Kasumi-1 (cell line): ENCODE measurements at places on chromosomes 3 and 15.

DNA sequence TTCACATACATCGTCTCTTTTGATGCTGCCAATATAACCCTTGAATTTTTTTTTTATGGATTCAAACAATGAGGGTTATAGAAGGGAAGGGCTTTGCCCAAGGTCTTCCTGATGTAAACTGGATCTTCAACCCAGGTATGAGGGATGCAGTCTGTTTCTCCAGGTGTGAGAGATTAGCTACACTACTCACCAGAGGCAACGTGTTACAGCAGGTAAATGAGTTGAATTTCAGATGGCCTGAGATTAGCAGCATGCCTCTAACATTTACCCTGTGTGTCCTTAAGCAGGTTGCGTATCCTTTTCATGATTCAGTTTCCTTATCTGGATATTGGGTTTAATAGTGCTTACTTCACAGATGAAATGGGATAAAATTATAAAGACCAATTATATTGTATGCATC, 1.9 kb downstream of the RTP4 start:
- DNase-seq: no peak

DNA sequence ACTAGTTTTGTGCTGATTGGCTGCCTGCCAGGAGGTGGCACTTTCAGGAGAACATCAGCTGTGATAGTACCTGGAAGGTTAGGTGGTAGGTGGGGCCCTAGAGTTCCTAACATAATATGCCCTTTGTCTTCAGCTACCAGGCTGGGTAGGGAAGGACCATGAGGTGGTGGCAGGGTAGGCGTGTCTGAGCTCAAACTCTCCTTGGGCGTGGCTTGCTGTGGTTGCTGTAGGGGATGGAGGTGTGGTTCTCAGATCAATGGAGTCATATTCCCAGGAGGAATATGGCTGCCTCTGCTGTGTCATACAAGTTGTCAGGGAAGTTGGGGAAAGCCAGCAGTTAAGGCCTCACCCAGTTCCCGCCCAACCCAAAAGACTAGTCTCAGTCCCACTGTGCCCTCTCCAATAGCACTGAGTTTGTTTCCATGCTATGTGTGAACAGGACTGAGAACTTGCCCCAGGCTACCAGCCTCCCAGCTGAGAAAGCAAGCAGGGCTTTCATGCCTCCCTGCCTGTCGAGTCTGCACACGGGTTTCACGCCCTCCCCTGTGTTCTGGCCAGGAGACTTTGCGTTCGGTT, 107.7 kb downstream of the CHCHD4 start:
- no peak for DNase-seq

- DNase-seq: peak; percentile 50
Observed at GRCh38 chr3:138137861-138138260, 5.7 kb upstream of the A4GNT start.

GRCh38 chr3:186248850-186249249, 113.2 kb downstream of the DGKG start:
- no peak for DNase-seq

- no peak for DNase-seq
Observed at GRCh38 chr3:188207941-188208515, 54.1 kb downstream of the LPP start.

GRCh38 chr3:173618703-173619102, 221.2 kb downstream of the NLGN1 start:
- no peak for DNase-seq

GRCh38 chr3:151330379-151330778, 1.0 kb upstream of the P2RY13 start:
- DNase-seq: no peak

DNA sequence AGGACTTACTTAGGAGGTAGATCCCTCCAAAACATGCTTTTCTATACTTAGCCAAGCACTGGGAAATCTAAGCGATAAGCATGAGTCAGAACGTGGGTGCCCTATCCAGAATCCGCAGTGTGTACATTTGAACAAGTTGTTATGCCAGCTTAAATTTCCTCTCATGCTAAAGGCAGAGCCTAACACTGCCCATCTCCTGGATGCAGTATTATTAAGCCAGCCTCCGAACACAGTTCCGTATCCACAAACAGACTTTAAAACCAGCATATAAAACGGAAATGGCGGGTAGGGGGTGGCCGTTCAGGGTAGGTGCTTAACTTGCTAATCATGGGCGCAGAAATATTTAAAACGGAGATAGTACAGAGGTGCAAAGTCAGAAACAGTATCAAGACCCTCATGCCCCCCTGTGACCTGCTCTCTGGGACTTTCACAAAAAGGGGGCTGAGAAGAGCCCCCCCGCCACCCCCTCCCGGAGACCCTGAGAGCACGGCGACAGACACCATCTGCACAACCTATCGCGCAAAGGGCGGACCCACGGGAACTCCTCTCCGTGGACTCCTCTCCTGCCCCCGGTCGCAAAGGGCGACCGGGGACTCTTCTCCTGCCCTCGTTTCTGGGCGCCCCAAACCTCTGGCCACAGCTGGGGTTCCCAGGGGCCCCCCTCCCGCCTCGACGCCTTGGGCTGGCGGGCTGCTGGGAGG, 889 bp upstream of the LRRIQ4 start:
- DNase-seq: peak; percentile 76

DNA sequence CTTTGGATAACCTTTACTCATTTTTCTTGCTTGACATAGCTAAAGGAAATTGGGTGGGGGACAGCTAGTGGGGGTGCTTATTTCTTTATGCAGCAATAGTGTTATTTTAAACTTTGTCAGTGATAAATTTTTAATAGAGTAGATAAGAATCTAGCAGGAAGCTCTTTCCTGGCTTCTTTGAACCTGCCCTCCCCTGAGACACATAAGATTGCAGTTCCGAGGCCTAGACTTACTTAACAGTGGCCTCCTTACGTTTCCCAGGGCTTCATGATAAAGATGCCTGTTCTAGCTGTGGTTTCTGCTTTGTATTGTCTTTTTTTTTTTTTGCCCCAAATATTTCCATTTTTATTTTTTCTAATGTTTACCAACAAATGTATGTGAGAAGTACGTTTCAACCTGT, 170.1 kb downstream of the VPS8 start:
- no peak for DNase-seq

GRCh38 chr15:85751291-85752123, 43.2 kb downstream of the KLHL25 start:
- DNase-seq: peak; percentile 51

DNA sequence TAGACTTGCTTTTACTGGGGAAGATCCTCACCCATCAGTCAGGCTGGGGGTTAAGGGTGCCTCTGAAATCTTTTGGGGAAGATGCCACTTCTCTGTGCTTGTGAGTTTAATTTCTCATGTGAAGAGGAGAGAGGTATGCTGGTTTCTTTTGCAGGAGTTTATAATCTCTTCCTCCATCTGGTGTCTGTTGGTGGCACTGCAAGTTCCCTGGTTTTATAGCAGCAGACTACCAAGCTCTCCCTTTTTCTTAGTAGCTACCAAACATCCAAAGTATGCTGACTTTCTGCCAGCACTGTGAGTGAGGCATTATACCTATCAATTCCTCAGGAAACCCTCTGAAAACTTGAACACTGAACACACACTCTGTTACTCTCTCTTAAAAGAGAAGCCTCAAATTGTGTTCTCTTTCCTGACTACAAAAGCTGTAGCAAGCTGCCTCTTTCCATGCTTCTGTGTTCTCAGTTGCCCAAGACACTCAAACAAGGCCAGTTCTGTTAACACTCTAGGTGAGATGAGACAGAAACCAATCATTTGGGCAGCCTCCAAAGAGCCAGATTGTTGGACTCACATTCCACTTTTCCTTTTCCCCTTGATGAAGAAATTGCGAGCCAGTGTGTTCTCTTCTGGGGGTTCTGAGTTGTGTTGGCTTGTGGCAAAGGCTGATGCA, 299.5 kb downstream of the GAP43 start:
- peak; percentile 60 for DNase-seq

DNA sequence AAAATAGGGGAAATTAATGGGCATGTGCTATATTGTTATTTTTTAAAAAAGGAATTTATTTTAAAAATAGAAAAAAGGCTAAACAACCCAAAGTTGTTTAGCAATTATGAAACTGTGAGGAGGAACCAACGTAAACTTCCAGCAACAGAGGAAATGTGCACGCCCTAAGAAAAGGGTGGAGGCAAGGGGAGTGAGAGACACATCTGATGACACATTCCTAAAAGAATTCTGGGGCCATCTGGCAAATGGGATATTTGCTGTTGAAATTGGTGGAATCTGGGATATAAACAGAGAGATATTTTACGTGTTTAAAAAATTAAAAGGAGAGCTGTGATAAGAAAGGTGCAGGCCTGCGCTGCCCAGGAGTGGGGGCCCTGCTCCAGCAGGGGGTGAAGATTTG, 50.8 kb upstream of the MUC13 start:
- DNase-seq: no peak

GRCh38 chr15:39587731-39588530, 7.1 kb downstream of the THBS1 start:
- no peak for DNase-seq

DNA sequence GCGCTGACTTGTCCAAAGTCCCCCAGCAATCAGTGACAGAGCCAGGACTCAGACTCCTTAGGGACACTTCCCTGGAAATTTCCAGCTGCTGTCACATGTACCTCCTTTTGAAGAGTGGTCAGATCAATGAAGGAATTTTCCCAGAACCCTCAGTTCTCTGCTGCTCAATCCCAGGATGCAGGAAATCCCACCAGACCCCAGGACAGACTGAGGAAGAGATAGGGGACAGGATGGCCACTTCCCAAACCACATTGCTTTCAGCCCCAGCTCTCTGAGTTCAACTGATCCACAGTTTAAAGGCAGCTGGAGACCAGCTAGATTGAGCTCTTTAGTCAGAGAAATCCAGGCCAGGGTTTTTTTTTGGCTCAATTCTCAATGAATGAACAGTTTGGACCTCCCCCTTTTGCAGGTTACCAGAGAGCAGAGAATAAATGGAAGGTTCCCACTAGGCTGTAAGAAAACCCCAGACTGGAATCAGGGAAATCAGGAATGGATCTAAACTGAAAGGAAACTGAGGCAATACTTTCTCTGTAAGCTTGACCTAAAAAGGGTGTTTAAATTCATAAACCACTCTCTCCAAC, 1.5 kb downstream of the CYP1A1 start:
- DNase-seq: peak; percentile 83

DNA sequence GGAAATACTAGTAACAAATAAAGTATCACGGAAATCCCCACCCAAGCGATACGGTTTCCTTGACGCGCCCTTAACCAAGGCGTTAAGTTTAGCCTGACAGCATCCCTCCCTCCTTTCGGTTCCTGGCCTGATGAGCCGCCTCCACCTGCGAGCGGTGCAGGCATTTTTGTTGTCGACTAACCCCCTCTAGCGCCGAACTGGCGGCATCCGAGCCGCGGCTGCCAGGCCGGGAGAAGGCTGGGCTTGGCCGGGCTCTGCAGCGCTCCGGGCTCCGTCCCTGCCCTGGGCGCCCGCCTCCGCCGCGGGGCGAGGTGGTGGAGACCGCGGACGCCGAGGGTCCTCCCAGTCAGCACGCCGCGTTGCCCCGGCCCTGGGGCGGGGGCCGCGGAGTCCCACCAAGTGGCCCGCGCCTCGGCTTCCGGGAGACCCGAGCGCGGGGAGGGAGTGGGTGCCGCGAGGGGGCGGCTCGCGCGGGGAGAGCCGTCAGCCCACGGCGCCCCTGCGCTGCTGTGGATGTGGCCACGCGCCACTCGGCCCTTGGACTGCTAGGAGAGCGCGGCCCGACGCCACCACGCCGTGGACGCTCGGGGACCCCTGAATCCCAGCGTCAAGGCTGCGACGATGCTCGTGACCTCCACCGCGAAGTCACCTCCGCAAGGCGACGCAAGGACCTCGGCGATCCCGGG, 1.1 kb upstream of the EPHA6 start:
- DNase-seq: peak; percentile 50

DNA sequence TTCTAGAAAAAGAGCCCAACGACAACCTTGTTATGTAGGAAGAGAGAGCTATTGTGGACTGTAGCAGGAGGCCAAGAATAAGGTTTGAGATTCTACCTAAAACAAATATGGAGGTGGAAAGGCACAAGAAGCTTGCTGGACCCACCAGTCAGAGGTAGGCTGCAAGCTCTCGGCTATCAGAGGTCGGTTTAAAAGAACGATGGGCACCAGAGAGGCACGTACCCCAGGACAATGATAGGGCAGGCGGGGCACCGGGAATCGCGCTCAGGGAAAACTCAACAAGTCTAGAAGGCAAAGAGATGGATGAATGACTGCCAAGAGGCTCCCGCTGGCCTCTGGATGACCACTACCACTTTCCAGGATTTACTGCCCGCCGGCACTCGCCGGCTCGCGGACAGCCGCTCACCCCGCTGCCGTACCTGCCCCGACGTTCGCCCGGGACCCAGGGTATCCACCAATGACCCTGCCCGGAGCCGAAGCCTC, 1.1 kb downstream of the HDGFL3 start:
- no peak for DNase-seq
